ENCODE measurements at places on chromosomes 16 and 17.

- no peak for ATAC-seq
These were observed 47.1 kb upstream of the TEKT3 start for GRCh38 chr17:15388356-15389041.

DNA sequence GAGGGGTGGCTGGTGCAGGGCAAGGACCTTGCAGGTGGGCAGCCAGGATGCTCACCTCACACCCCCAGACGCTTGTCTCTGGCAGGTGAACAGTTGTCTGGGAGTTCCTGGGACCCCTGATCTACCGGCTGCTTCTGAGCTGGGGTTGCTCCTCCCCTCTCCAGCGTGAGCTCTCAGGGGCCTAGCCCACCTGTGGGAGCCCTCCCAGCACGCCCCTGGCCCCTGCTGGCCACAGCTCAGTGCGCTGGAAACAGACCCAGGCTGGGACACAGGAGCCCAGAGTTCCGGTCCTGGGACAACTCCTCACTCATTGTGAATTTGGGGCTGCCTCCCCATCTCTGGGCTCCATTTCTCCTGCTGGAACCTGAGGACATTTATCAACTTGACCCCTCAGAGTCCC, 30.3 kb downstream of the ARHGAP23 start:
- no peak for ATAC-seq

DNA sequence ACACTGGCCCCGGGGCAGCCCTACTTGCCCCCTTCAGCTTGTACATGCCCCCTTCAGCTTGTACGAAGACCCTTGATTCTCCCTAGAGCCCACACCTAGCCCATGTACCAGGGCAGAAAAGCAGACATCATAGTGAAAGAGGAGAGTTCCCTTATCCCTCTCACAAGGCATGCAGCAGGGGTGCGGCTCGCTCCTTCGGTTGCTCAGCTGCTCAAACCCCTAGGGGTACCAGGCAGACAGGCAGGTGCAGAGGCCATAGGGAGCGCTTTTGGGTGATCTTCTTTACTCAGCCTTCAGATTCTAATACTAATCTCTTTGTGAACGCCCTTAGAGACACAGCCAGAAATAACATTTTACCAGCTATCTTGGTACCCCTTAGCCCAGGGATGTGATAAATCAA, 286.3 kb downstream of the NPIPA8 start:
- ATAC-seq, result no peak

DNA sequence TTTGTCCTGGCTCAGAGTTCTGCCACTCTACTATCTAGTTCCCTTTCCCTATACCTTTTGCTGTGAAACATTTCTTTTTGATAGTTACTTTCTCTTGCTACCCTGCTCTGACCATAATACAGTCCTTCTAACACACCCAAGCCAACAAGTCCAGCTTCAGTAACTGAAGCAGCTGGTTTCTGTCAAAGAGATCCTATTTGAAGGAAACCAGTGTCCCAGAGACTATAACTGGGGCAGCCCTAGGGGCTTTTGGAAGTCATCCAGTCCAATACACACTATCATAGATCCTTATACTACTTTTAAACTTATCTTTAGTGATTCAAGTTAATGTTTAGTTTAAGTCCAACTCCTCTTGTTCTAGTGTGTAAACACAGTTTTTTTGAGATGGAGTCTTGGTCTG, 17.3 kb upstream of the DHRS13 start:
- no peak for ATAC-seq

DNA sequence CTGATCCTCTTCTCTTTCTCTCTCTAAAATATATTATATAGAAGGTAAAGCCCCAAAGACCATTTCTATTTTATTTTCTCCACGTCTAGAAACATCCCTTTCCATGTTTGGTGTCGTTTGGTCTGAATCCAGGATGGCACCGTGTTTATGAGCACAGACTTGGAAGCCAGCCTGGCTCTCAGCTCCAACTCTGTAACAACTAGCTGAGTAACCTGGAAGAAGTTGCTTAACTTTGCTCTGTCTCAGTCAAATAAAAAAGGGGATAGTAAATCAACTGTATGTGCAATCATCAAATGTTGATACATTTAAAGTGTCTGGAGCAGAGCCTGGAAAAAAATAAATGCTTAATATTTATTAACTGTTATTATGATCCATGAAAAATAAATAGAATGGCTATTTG, 249.8 kb upstream of the MAF start:
- ATAC-seq, result no peak

DNA sequence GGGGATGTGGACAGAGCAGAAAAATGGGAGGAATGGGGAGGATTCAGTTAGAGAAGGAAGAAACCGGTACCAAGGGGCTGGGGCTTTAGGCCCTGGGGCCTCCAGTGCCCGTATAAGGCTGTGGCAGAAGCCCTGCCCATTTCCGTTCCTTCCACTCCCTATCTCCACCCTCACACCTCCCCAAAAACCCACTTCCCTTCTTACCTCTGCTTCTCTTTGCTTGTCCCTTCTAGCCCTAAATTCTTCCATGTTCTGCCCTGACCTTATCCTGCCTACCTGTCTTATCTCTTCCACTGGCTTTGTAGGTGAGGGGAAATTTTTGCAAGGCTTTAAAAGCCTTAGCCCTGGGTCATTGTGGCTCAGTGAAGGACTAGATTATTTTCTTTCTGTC, 4.1 kb downstream of the RNF167 start:
- no peak for ATAC-seq

Measured in activated CD4-positive, CD25-positive, alpha-beta regulatory T cell treated with anti-CD3 and anti-CD28 coated beads, Interleukin-2, amount 50 U/mL, for 24 hours (primary cell).